WTC11 (cell line): ENCODE measurements at places on chromosomes 6 and 20. TPM values are rescaled to one million over a fixed set of nuclear protein-coding genes. Genes with fewer than 3 reads are reported as not detected.

MICB gene
- 26.9 to 37.0 TPM (median 27.0 TPM) in 3 replicates for total RNA-seq

NHLRC1 gene
- total RNA-seq: 1.0 to 1.4 TPM (median 1.2 TPM) in 3 replicates

HCK gene
- 1.2 to 1.4 TPM (median 1.3 TPM) in 3 replicates for total RNA-seq

HTR1E gene
- total RNA-seq: 0.09 TPM in 2 of 3 replicates, not detected in the other

ECT2L gene
- not detected in 3 replicates for total RNA-seq

SIRPB1 gene
- 0.11 TPM in 1 of 3 replicates, not detected in the others for total RNA-seq

VGLL2 gene
- 0.11 TPM in 1 of 3 replicates, not detected in the others for total RNA-seq

DNA sequence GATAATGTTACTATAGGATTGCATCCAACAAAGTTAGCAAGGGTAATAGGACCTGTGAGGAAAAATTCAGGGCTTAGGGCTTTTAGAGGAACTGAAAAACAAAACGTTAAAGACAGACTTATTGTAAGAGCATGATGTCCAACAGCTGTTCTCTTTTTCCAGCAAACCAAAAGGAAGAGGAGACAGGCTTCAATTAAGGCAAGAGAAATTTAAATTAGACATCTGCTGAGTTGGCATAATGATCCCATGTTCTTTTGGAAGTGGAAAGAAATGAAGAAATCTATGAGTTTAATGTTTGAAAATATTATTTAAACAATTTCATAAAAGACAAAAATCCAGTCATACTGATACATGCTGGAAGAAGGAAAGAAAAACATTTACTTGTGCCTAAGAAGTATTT is 95.7 kb upstream of the HMGCLL1 start:
- no peak for DNase-seq

DNA sequence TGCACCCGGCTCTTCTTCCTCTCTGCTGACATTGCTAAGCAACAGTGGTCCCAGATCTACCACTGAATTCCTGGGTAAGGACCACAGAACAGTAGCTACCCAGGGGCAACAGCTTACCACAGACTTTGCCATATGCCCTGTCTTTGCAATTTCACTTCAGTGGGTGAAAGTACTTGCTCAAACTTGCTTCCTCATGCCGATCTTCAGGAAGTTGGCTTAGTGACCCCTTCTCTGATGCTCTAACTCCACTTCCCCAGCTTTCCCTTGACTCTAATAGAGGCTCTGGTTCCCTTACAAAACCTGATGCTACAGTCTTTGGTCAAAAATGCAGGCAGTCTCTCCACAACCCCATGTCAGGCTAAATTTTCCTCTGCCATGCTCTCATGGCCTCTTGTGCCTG is 3.3 kb upstream of the TAAR5 start:
- DNase-seq: no peak

DNA sequence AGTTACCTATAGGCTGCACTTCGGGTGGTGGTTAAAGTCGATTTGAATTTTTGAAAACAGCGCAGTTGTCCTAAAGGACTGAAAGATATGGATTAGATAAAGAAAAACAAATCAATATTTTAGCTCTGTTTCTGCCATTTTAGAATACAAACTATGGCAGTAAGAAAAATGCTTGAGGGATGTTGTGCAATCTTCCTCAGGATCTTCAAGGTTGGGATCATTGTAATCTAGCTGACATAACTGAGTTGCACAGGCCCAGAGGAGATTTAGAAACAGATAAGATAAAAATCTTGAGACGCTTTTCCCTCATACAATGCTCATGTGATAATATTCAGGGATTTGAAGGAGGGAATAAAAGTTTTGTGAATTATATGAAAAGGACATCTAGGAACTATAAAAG is 926 bp downstream of the PEX3 start:
- no peak for DNase-seq

- no peak for DNase-seq
Measured at GRCh38 chr6:32462609-32463008, 22.9 kb downstream of the HLA-DRA start.

- no peak for DNase-seq
Measured at GRCh38 chr6:126198631-126199030, 141.3 kb upstream of the CENPW start.

DNA sequence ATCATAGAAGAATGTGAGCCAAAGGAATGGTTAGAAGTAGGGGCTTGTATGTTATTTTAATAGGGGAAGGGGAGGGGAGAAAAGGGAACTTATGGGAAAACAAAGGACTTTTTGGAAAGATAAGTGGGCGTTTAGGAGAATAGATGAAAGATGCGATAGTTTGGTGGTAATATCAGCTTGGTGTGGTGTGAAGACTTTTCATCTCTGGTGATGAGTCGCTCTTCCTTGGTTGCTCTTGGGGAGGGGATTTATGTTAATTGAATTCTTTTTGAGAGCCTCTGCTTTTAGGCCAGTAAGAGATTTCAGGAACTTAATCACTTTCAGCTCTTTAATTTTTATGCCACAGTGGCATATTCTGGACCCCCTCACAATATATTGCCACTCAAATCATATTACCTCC is 10.8 kb downstream of the HECA start:
- no peak for DNase-seq

GRCh38 chr6:12645941-12646340 is 70.6 kb upstream of the PHACTR1 start:
- DNase-seq: no peak

GRCh38 chr6:166939345-166939744 is 17.0 kb downstream of the RNASET2 start:
- DNase-seq: no peak

DNA sequence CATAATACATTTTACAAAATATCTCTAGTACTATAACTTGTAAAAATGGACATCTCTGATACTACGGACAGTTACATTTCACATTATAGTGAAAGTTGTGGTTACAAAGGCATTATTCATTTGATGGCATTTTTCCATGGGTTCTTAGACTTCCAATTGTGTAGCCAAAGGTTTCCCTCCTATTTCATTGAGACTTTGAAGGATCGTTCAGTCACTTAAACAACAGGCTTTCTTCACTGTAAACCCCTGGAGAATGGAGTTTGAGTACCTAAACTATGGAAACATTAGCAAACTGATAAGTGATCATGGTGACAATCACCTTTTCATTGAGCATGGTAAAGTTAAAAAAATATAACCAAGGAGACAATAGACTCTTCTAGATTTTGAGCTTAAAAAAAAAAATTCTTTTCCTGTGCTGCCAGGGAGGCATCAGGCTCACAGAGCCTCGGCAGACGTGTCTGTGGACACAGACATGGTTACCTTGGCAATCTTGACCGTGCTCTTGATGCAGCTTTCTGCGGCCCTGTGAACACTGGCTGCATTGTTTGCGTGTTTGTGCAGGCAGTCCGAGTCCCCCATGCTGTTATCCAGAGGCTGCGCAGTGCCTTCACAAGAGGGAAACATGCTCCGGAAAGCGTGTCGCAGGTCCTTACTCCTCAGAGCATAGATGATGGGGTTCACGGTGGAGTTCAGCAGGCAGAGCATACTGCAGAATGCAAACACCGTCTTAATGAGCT is 22.6 kb downstream of the CNR1 start:
- no peak for DNase-seq

DNA sequence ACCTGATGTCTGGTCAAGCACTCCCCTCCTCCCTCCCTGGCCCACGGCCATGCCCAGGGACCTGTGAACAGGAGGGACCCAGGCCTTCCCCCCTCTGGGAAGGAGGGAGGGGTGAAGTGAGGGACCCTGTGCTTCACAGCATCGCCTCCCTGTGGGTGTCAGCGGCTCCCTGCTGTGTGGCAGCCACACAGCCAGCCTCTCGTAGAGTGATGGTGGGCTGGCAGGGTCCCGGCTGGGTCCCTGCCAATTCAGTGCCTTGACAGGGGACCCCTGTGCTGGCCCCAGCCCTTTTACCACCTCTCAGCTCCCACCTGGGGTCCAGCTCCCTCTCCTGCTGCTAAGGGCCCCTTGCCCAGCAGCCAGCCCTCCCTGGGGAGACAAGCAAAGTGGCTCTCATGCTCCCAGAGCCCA is 31.3 kb upstream of the GRM4 start:
- DNase-seq: no peak

DNA sequence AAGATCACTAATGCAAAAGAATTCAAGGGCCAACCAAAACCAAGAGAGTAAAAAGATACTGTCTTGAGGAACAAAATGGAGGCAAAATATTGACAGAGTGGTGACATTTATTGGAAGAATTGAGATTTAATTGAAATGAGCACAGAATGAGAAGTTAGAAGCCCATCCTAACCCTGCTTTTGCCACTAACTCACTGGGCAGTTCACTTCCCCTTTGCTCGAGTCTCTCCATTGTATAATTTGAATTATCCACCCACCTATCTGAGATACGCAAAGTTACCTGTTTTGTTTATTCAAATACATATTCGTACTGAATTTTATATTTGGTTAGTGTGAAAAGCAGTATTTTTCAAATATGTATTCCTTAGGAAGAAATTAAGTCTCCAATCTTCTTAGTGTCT is 204.5 kb upstream of the PRDM1 start:
- DNase-seq: no peak

DNA sequence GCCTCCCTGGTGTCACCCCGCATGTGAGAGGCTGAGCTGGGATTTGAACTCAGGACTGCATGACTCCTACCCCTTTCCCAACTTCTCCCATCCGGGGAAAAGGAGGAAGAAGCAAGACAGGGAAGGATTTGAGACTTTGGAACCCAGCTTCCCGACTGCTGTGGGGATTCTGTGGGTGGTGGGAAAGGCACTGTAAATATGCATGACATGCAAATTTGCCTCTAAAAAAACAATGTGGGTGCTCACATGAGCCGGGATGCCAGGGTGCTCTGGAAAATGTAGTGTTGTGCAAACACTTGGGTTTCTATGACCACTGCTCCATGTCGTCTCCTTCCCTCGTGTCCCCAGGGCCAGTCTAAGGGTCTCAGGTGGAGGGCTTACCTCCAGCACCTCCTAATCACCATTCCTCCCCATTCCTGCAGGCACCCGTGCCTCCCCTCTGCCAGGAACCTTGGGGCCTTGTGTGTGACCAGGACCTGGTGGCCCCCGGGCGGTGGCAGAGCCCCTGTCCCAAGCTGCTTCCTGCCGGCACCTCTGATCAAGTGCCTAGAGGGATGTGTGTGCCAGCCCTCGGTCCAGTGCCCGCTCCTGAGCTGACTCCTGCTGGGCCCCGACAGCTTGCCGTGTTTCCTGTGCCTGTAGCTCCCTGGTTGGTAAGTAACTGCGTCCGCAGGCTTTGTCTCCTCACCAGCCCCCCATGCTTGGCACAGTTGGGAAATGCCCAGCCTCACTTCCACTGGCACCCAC is 60.7 kb downstream of the DLGAP4 start:
- DNase-seq: no peak

- DNase-seq: no peak
Measured at GRCh38 chr6:43396408-43397149, 27.1 kb upstream of the ZNF318 start.

DNA sequence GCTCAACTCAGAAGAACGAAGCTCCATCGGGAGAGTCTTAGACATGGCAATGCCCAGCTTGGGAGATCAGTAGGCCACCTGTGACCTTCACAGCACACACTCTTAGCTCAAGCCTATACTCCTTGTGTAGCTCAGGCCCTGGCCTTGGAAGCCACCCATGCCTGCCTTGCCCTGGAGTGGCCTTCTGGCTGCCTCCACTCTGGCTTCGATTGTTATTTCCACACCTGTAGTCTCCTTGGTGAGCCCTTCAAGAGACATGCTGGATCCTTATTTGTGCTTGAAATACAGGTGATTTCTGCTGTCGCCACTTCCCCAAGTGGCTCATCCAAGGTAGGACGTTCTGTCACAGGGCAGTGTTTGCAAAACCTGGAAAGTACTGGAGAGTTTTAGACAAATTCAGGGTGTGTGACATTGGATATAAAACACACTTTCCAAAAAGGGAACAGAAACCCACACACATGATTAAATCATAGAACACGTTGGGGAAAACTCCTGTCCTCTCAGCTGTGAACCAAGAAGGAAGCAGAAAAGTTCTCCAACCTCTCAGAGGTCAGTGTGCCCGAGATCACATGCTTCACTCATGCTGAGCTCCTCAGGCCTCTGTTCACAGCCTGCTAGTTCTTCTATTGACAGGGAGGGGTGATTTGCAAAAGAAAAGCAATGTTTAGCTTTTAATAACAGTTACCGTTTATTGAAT is 391.8 kb downstream of the CDC5L start:
- no peak for DNase-seq

DNA sequence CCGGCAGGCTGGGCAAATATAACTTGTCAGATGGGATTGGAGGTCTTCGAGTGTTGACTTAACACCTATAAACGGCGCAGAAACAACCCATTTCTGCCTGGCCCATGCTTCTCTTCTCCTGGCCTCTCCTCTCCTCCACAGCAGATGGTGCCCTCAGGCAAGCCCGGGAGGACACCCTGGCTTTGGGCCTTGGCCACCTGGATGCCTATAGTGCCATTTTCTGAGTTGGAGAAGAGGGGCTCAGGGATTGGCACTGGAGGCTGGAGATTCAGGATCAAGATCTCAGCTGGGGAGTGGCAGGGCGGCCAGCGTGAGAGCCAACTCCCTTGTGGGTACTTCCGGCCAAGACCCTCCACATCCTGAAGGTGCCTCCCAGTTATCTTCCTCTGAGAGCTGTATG is 211.9 kb upstream of the PMEPA1 start:
- DNase-seq: no peak

DNA sequence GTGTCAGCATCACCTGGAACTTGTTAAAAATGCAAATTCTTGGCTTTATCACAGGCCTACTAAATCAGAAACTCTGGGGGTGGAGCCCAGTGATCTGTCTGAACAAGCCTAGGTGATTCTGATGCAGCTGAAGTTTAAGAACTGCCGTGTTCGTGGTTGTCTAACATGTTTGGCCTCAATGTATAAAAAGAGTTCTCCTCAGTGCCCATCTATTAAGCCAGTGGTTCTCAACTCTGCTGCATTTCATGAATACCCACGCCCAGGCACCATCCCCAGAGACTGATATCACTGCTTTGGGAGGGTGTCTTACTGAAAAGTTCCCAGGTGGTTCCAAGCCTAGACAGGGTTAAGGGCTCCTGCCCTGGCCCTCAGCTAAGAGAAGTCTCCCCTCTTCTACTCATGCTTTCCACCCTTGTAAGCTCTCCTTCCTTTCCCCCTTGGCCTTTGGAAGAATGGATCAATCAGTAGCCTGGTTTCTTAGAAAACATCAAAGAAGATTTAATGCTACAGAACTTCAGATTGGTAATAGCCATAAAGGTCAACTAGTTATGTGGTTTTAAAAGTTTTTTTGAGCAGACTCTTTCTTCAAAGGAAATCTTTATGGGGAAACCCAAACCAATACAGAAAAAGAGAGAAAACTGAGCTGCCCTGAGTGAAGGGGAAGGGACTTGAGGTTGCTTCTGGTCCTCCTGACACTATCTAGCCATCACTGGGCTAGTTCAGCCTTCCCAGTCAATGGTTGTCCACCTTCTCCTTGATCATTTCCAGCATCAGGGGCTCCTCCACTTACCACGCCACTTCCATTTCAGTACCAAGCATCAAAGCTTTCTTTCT is 38.9 kb upstream of the TNFAIP3 start:
- DNase-seq: no peak
